Cerebellar cortex (tissue), 1 donor: ENCODE measurements at places on chromosomes 3 and 15.

DNA sequence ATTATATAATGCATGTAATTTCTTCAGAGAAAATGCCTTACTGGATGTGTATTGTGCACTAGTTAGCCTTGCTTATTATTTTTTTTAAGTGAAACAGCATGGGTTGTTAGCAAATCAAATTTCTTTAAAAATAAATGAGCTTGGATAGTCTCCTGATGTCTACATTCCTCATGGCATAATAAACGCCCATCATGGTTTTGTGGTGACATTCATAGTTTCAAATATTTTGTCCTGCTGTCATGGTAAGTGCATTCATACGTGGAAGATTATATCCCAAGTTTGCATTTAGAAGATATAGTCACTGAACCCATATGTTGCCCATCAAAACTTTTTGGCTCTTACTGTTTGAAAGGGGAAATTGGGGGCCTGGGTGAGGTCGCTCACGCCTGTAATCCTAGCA lies 130.7 kb downstream of the ALCAM start:
- DNase-seq = no peak

DNA sequence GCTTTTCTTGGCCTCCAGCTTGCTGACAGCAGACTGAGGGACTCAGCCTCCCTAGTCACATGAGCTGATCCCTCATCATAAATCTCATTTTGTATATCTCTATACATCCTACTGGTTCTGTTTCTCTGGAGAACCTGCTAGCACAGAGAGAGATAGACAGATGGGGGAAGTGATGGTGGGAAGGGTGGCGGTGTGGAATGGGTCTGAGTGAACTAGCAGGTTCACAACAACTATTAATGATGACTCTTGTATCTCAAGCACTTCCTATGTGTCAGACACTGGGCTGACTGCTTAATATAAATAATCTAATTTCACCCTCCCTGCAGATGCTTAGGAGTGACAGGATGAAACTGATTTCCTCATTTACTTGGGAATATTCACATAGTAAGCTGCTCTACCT lies 106.9 kb upstream of the TLE3 start:
- no peak for DNase-seq

- DNase-seq = peak; percentile 53
Measured at GRCh38 chr3:49602877-49603411, 48.7 kb downstream of the BSN start.

DNA sequence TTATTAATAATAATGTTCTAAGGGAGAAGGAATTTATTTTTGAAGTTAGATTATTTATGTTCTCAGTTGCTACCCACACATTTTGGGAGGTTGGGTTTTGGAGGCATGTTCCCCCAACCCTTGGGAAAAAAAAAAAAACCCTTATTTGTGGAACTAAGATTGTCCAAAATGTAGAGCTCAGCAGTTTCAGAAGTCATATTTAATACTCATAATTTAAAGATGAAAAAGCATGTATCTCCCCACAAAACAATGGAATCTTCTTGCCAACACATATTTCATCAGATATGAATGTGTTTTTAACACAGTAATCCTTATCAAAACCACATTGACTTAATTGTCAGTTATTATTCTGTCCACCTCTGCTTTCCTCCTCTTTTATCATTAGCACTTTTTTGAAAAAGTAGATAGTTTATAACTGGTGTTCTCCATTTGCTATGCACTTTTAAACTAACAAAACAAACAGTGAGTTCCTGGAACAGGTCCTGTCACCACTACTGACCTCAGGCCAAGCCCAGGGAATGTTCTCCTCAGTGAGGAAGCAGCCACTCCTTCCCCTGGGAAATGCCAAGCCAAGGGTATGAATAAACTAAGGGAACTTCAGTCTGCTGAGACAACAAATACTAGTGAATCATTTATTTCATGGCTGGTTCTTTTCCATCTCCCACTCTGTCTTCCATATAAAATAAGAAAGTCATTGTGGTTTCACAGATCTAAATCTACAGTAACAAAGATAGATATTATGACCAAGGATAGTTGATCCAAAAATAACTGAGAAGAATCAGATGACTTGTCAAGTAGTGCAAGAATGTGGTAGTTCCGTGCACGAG lies 414.4 kb upstream of the ALCAM start:
- DNase-seq = no peak

DNA sequence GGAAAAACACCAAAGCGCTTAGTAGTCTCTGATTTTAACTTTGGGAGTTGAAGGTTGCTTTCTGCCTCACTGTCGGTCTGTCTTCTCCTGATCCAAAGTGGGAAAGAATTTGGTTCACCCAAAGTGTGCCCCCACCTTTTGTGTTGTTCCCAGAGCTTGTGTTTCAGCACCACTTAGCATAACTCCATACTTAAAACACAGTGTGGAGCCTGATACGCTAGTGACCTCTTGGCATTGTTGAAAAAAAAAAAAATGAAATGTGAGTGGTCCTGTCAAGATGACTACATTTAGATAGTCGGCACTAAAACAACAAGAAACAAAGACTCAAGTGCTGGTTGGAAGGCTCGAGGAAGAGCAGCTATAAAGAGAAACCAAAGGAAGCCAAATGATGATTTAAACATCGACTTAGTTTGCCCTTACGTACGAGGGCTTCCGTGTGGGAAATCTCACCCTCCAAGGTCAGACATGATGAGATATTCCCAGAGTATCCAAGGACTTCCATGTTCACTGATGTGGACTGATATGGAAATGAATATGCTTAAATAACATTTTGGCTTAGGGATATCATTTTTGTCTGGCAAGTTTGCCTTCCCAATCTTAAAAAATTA lies 178.8 kb downstream of the MEIS2 start:
- no peak for DNase-seq

GRCh38 chr15:35646790-35647189 lies 100.8 kb upstream of the DPH6 start:
- no peak for DNase-seq

DNA sequence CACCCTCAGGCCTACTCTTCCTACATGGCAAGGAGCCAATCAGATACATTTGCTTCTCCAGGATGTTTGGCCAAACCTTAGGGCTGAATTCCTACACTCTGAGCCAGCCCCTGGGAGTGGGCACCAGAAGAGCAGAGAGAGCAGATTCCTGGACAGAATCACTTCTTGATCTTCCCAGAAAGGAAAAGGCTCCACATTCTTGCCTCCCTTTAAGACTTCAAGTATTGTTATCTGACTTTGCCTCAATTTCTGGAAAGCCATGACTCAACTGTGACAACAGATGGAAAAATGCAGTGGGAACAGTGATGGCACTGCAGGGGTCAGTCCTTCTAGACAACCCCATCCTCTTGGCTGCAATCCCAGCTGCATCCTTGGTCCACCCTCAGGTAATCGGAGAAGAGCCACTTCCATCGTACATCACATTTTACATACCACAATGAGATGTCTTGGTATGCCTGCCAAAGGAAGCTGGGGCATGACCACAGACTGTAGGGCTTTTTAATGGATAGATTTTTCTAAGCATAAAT lies 21.0 kb downstream of the SLCO2A1 start:
- DNase-seq = no peak

DNA sequence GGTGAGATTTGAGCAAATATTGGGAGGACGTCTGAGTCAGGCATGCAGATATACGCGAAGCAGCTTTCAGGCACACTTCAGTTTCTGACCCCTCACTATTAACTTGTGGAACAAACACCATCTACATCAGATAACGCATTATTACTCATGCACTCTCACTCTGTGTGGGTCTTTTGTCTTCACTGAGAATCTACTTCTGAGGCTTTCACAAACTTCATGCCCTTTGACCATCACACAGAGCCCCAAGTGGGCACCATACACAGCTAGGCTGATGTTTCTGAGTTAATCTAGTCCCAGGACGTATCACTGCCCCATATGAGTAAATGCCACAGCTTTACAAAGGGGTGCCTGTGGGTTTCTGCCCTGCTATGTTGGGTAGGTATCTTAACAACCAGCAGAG lies 39.6 kb upstream of the IP6K2 start:
- DNase-seq = no peak
